ENCODE measurements at places on chromosomes 16 and 17.

- DNase-seq, result no peak
Measured at GRCh38 chr17:1683459-1683858, 1.2 kb downstream of the PRPF8 start.

- no peak for DNase-seq
Measured at GRCh38 chr17:34820248-34820801, 140.9 kb downstream of the CCT6B start.

- DNase-seq, result no peak
Measured at GRCh38 chr16:64880006-64880405, 241.9 kb downstream of the CDH11 start.

- no peak for DNase-seq
Measured at GRCh38 chr17:12619459-12620199, 46.1 kb upstream of the MYOCD start.

- DNase-seq, result no peak
Measured at GRCh38 chr17:67863624-67864247, 38.4 kb downstream of the BPTF start.

DNA sequence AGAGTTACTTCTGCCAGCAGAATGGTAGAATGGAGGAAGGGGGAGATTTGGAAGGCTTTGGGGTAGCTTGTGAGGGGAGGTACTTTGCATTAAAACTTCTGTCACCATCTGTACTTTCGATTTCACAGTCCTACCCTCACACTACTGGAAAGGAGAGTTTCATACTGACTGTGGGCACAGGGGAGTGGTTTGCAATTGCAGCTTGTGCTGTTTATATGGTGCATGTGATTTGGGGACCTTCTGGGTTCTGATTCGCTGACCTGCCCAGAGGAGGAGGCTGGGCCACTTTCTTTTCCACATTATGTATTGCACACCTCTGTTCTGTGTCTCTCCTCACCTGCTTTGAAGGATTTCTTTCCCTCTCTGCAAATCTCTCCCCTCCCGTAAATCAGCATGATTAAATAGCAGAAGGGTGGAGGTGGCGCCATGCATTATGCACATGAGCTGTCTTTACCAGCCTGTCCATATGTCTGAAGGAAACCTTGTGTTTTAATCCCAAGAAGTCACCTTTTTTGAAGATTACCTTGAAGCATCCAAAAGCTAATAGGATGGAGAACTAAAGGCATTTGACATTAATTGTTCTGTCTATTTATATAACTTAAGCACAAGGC, 90.9 kb downstream of the RBFOX1 start:
- DNase-seq, result no peak

- no peak for DNase-seq
Measured at GRCh38 chr16:89142474-89143195, 28.9 kb upstream of the CDH15 start.

DNA sequence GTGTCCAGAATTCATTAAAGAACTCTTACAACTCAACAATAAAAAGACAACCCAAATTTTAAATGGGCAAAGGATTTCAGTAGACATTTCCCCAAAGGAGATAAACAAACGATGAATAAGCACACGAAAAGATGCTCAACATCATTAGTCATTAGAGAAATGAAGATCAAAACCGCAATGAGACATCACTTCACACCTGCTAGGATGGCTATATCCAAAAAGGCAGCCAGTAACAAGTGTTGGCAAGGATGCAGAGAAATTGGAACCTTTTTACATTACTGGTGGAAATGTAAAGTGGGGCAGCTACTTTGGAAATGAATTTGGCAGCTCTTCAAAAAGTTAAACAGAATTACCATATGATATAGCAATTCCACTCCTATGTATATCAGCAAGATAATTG, 42.0 kb downstream of the PITPNM3 start:
- DNase-seq, result no peak

GRCh38 chr16:14641926-14642325, 9.2 kb downstream of the BFAR start:
- no peak for DNase-seq

- DNase-seq, result no peak
Measured at GRCh38 chr17:13099926-13100325, 82.1 kb upstream of the ELAC2 start.

GRCh38 chr17:75205793-75206163, 299 bp downstream of the NUP85 start:
- no peak for DNase-seq

GRCh38 chr17:49602783-49603182, 27.1 kb downstream of the NXPH3 start:
- DNase-seq, result no peak

GRCh38 chr16:48542020-48542473, 67.9 kb downstream of the N4BP1 start:
- peak; percentile 59 for DNase-seq

DNA sequence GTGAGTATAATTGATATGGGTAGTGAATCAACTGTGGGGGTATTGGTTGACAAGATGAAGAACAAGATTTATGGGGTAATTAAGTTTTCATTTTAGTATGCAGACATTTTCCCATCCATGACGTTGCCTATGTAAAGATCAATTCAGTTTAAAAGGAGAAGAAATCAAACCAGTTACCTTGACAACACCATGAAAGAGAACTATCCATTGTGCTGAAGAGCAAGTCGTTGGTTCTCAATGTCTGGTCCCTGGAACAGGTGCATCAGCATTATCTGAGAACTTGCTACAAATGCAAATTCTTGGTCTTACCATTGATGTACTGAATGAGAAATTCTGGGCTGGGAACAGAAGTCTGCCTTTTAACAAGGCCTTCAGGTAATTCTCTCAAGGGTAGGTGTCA, 801 bp upstream of the OR4D2 start:
- DNase-seq, result no peak

GRCh38 chr17:5629128-5629527, 44.8 kb upstream of the NLRP1 start:
- no peak for DNase-seq

DNA sequence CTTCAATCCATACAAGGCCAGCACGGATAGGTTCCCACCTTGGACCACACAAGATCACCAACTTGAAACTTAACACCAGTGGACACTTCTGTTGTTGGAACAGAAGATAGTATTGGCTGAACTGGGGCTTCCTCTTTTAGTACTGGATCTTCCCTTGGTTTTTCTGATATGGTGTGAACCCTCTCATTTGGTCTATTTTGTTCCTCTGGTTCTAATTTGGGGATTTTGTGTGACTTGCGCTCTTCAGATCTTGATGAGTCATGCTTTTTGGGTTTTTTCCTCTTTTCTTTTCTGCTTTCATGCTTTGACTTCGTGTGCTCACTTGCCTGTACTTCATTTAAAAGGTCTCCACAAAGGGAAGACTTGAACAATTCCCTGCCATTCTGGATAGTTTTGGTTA, 39.0 kb downstream of the SOST start:
- no peak for DNase-seq

DNA sequence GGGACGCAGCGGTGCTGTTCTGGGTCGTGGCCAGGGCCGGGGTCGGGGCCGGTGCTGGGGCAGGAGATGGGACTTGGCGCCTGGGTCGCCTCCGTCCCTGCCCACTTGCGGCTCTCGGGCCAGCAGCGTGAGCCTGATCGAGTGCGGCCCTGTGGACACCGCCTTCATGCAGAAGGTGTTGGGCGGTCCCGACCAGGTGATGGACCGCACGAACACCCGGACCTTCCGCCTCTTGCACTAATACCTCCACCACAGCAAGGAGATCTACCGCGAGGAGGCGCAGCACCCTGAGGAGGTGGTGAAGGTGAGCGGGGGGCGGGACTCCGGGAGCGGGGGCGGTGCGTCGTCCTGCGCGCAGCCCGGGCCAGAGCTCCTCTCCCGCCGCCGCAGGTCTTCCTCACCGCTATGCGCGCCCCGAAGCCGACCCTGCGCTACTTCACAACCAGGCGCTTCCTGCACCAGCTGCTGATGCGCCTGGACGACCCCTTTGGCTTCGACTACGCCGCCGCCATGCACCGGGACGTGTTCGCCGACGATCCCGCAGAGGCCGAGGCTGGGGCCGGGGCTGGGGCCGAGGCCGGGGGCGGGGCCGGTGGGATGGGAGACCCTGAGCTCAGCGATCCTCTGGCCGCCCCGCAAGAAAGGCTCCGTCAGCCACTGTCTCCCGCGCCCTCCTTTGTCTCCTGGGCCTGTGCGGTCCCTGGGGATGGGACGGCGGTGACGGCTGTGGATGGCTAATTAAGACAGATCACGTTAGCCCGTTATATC, 4.5 kb upstream of the HSD17B1 start:
- no peak for DNase-seq

GRCh38 chr17:42526031-42526444, 10.0 kb upstream of the NAGLU start:
- DNase-seq, result no peak

GRCh38 chr16:65342231-65342866, 220.5 kb upstream of the CDH11 start:
- no peak for DNase-seq

DNA sequence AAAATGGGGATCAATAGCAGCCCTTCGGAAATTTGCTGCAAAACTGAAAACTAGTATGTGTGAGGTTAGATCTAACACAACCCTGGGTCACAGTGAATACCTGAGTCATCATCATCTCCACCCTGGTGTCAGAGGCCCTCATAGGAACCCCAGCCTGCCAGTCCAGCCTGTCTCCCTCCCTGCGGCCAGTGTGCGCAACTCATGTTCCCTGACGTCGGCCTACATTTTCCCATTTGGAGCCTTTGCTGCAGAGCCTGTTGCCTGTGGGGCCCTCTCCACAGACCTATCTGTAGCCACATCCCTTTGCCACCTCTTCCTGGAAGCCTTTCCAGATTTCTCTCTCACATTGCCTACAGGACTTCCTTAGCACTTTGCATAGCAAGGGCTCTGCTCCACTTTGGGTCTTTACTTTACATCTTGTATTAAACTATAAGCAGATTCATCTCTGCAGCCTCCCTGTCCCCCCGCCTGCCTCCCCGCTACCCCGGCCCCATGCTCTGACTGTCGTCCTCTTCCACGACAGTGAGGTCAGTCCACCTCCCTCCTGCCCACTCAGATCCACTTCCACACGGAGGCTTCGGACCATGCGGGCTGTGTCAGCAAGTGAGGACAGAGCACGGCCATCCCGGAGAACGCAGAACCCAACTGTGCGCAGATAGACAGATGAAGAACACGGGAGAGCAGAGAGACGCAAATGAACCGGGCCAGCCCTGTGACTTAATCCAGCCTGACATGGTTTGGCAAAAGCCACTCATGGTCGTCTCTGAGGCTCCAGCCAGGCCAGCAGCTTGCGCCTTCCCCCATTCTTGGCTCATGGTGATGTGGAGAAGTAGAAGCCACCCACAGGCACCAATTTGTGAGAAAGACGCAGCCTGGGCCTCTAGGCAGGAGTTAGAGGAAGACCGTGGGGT, 31.0 kb downstream of the NGFR start:
- DNase-seq, result no peak

DNA sequence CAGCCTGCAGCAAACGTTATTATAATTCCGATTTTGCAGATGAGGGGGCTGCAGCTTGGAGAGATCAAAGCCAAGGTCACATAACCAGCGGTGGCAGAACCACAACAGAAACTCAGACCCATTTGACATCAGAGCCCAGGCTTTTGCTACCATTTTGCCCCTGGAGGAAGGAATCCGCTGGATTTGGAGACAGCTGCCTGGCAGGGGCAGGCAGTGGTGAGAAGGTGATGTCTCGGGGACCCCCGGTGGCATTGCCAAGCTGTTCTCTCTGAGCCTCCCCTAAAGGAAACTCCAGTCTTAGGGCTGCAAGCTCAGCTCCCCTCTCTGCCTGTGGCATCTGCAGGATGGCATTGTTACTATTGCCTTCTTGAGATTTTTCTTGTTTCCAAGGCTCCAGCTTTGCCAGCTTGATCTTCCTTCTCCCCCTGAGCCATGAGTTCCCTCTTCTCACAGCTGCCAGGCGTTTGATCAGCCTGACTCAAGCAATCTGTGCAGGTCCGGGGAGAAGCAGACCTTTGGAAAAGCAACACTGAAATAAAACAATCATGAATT, 40.8 kb downstream of the AIPL1 start:
- no peak for DNase-seq

DNA sequence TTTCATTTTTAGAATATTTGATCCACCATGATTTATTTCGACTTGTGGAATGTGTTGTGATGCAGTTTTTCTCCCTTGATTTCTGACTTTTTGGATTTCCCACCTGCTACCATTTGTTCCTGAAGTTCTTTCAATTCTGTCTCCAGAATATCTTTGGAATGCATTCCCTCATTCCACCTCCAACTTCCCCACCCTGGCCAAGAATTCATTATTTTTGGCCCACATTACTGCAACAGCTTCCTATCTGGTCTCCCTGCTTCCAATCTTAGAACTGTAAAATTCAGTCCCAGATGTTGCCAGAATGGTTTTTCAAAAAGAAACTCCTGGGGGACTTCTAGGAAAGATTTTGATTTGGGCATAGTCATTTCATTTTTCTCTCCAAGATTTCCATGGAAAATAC, 182.3 kb upstream of the HS3ST4 start:
- DNase-seq, result no peak

DNA sequence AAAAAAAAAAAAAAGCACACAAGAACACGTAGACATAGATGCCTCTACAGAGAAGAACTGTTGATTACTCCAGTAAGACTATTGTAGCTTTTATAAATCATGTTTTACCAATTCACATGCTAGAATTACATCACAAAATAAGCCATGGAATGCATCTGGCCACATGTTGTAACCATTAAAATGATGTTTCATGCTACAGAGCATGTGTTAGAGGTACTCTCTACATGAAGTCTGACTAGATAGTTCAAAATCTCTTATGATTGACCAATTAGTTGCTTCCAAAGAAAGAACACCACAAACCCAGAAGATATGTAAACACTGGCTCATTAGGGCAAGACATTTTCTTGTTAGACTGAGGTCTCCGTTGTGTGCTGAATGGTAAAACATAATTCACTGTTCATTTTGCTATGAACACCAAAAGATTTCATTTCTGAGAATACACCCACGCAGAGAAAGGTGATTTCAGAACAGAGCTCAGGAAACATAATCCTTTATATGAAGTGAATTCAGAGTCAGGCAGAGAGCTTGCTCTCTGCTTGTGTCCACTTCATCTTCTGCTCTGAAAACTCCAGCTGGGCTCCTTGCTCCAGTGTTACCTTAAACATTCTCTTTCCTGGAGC, 411.4 kb upstream of the SOX9 start:
- no peak for DNase-seq

- no peak for DNase-seq
Measured at GRCh38 chr16:66039793-66040192, 326.7 kb upstream of the CDH5 start.

GRCh38 chr17:61456061-61456681, 3.9 kb downstream of the TBX4 start:
- no peak for DNase-seq
